ENCODE measurements at places on chromosomes 1 and 21.

DNA sequence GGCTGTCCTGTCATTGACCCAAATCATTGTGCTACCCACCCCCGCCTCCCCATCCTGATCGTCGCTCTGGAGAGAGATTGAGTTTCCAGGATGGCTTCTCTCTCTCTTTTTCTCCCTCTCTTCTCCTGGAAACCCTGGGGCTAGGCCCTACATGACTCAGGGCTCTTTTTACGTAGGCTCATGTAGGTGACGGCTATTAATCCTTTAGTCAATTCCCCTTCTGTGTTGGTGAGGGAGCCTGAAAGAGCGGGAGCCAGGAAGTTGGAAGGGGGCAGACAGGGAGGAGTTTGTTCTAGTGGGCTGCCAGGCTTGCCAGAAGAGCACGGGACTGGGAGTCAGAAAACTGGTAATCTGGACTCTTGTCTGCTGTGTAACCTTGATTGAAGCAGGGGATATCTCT lies 9.7 kb downstream of the ATP2B4 start:
- no peak for DNase-seq

- no peak for DNase-seq
These were observed 187.9 kb downstream of the PATJ start for GRCh38 chr1:61930116-61930645.

DNA sequence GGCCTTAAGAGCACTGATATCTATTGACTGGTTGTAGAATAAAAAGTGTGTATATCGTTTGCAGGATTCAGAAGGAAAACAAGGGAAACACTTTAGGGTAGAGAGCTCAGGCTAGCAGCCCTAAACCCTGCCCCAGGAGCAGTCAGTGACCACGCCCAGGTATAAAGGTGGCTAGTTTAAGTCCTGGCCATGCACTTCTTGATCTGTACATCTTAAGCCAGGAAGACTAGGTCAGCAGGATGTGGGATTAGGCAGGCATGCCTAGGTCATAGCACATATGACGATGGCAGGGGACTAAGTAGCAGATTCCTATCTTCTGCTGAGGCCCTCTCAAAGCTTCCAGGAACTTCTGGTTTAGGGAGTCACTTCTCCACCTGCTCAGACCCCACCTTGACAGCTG lies 158.0 kb upstream of the CD34 start:
- no peak for DNase-seq

DNA sequence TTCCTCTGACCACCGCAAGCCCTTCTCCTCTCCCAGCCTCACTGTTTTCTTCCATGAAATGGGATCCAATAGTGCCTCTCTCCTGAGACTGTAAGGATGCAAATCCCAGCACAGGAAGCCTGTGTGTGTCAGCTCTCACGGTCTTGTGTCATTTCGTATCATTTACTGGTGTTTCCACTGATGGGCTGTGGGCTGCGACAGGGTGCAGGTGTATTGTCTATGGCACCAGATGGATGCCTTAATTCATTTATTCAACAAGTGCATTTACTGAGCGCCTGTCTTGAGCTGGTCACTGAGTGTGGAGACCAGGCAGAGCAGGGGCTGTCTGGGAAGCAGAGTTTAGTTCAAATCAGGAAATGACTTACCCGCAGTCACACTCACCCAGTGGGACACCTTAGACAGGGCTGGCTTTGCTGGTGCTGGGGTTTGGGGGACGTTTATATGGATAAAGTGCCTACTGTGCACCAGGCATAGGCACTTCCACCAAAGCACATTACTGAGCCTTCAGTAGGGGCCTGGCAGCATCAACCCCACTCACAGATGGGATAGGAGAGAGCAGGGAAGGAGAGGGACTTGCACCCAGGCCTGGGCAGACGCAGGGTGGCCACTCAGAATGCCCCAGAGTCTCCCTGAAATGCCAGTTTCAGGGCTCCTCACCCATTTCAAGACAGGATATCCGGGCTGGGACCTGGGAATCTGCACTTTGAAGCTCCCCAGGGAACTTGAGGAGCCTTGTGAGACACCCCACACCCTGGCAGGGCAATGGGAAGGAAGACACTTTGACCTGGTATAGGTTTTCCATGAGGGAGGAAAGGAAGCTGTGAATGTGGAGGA lies 398.9 kb downstream of the MATN1 start:
- DNase-seq = no peak

DNA sequence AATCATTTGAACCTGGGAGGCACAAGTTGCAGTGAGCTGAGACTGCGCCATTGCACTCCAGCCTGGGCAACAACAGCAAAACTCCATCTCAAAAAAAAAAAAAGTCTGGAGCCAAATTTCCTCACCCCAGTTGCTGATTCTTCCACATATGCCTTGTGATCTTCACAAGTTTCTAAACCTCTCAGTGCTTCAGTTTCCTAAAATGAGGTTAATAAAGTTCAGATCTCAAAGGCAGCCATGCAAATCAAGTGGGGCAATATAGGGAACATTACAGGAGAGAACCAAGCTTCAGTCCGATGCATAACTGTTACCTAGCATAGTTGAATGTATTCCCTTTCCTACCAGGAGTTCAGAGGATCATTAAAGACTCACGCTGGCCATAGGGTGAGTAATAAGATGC lies 4.8 kb downstream of the ITLN1 start:
- no peak for DNase-seq

DNA sequence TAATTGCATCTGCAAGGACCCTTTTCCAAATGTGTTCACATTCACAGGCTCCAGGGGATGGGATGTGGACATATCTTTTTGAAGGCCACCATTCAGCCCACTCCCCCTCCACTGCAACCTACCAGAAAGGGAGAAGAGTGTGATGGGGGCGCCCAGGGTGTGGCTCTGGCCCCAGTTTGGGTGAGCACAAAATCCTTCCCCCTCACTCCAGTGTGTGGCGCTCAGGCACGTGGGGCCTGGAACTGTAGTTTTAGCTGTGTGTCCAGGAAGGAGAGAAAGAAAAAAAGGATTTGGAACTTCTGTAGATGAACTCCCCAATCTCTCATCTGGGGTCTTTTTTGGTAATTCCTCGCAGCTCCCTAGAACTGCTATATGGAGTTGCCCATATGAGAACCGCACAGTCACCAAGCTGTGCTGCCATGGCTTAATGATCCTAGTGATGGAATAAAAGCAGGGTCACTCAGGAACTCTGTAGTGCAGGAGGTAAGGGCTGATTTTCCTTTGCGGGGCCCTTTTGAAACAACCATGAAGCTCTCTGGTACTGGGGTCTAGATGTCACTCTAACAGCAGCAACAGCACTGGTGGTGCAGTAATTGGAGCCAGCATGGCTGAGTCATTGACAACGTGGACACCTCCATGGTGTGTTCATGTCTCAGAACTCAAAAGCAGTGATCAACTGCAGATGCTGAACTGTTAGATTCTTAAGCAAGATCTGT lies 17.0 kb downstream of the AGT start:
- no peak for DNase-seq

DNA sequence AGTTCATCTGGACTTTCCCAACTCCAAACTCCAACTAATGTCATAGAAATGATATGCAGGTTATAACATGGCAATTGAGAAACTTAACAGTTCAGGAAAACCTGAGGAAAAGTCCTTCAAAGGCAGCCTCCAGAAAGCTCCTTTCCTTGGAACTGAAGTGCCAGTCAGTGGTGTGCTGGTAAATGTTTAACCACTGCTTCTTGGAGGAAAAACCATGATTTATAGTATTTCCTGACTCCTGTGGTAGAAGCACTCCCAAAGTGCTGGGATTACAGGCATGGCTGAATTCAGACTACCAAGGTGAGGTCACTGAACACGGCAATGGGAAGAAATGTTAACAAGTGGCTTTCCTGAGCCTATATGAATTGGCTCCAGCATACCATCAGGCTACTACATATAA lies 26.7 kb upstream of the ZNHIT6 start:
- DNase-seq = no peak

GRCh38 chr1:110850627-110851026 lies 22.3 kb upstream of the CD53 start:
- no peak for DNase-seq

DNA sequence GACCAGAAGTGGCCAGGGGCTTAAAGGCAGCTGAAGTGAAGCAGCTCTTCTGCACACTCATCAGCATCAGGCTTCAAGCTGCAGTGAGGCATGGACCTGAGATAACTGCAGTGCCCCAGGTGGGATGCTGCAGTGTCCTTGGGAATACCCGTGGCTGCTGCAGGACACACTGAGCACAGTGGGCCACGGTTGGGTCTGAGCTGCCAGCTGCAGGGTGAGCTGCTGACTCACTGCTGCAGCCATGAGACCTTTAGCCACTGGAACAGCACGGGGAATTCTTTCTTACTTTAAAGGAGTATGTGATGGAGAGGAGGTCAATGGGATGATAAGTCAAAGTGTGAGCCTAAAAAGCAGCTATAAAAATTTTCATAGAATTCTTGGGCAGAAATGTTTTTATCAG lies 102.1 kb downstream of the XCL2 start:
- no peak for DNase-seq

DNA sequence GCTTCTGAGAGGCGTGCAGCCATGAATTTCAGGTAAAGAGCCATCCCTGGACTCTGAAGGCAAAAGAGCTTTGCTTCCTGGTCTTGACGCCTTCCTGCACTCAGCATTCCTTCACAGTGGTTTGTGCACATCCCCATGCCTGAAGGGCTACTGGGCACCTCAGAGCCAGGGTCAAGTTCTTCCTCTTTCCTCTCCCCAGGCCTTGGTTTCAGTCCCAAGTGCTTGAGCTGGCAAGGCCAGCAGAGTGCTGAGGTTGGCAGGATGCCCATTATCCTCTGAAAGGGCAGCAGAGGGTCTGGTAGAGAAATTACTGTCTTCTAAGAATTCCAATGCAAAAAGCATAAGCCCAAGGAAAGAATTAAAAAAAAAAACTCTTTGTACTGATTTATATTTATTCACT lies 1064.9 kb downstream of the TTLL7 start:
- no peak for DNase-seq

DNA sequence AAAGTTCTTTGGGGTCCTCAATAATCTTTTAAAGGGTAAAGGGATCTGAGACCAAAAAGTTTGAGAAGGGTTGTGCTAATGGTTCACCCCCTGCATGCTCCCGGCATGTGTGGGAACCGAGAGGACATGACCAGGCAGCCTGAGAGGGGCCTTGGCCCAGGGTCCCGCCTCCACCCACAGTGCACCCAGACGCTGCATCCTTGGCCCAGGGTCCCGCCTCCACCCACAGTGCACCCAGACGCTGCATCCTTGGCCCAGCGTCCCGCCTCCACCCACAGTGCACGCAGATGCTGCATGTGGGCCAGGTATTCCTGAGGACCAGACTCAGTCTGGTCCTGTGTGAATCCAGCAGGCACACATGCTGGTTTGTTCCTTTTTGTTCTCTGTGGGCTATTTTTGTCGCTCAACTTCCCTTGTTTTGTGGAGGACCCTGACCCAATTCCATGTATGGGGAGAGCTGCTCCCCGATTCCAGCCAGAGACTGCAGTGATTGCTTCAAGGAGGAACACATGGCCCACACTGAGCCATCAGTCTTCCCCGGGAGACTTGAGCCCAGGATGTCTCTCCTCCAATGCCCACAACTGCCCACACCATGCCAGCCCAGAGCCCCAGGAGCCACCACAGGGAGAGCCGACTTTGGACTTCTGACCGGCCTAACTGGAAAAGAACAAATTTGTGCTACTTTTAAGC lies 3.5 kb downstream of the NPHP4 start:
- DNase-seq = no peak

GRCh38 chr1:25810341-25811299 lies 9.1 kb upstream of the MTFR1L start:
- DNase-seq = peak; percentile 88

DNA sequence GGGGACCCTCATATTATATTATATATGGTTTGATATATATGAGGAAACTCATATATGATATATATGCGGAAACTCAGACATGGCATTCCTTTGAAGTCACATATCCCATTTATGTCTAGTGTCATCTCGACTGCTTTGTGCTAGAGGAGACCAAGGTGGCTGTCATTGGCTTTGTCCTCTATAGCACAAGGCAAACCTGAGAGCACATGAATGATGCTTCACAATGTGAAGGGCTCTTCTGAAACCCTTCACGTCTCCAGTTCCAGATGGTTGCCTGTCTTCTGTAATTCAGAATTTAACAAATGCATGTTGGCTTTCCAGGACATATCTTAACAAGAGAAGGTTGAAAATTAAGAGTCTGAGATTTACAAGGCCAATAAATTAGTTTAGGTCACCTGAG lies 303.6 kb downstream of the BARHL2 start:
- DNase-seq = no peak

GRCh38 chr1:183209533-183210158 lies 23.6 kb downstream of the LAMC2 start:
- no peak for DNase-seq

DNA sequence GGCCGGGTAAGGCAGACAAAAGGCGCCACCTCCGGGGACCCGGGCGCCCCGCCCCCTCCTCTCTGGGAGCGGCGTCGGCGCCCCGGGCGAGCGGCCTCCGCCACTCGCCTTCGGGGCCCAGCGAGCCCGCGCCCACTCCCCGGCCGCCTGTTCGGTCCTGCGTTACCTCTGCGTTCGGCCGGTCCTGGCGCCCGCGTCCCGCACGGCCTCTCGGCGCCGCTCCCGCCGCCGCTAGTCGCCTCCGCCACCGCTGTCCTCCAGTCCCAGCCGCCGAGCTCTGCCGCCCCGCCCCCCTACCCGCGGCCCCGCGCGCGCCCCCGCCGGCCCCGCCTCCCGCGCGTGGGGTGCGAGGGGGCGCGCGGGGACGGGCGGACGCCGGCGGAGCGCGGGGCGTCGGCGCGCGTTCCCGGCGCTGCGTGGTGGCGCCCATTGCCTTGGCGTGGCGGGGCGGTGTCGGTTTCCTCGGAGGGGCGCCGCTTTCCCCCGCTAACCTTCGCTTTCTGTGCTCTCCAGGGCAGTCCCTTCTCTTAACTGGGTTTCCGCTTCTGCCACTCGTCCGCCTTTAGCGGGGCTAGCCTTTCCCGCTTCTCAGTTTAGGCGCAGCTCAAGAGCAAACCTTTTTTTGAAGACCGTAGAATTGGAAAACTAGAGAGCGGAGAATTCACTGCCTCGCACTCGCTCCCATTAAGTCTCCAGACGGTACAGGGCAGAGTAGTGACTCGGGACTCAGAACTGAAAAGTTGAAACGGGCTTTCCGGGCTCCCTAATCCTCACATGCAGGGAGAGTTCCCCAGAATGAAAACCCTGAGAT lies at the start of gene HP1BP3:
TSS of gene HP1BP3 (minus strand) at position 279 of the 811 bp plus-strand sequence. CDS start 6,867 bp downstream, outside the sequence.
- peak; percentile 82 for DNase-seq

DNA sequence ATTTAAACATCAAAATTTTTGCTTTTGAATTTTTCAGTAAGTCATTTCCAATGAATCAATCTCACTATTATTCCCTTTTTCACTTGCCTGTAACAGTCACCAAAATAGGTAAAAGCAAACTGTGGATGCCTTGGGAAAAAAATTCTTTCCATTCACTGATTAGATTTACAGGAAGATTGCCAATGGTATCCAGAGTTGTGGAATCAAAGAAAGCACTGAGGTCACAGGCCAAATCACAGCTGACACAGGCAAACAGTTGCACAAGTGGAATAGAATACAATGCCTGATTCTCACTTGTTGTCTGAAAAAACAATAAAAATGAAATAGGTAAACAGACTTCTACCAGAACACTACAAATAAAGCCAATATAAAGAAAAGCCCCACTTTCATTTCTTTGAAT lies 48.4 kb downstream of the LTN1 start:
- DNase-seq = no peak

DNA sequence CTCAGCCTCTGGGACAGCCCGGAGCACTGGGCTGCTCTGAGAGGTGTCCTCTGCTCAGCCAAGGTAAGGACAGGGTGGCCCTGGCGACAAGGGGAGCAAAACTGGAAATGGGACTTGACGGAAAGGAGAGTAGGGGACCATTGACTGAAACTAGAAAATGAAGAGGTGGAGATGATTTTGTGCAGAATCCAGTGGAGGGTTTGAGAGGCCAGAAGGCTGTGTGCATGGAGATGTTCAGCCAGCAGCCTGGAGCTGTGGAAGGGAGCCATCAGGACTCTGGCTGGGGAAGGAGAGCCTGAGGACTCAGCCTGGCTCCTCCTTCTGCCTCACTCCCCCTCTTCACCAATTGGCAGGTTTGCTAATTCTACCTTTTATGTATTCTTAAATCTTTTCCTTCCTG lies 114.2 kb downstream of the EDEM3 start:
- DNase-seq = no peak
